ENCODE measurements at places on chromosomes 16 and 17.

GRCh38 chr16:1706386-1707192, 594 bp downstream of the MAPK8IP3 start:
- DNase-seq, result peak; percentile 4

DNA sequence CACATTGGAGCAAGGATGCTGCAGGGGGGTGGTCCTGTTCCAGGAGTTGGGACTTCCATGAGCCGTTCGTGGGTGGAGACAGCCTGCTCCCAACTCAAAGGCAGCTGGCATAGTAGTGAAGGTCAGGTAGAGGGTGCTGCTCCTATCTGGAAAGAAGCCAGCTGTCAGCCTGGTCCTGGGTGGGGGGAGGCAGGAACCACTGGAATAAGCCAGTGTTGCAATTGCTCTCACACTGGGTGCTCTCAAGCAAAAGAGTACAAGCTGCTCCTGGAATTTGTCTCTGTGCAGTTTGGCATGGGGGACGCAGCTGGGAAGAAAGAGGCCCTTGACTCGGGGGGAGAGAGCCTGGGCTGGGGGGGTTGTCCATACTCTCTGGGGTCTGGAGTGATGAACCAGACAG, 8.7 kb downstream of the CACNG5 start:
- no peak for DNase-seq

DNA sequence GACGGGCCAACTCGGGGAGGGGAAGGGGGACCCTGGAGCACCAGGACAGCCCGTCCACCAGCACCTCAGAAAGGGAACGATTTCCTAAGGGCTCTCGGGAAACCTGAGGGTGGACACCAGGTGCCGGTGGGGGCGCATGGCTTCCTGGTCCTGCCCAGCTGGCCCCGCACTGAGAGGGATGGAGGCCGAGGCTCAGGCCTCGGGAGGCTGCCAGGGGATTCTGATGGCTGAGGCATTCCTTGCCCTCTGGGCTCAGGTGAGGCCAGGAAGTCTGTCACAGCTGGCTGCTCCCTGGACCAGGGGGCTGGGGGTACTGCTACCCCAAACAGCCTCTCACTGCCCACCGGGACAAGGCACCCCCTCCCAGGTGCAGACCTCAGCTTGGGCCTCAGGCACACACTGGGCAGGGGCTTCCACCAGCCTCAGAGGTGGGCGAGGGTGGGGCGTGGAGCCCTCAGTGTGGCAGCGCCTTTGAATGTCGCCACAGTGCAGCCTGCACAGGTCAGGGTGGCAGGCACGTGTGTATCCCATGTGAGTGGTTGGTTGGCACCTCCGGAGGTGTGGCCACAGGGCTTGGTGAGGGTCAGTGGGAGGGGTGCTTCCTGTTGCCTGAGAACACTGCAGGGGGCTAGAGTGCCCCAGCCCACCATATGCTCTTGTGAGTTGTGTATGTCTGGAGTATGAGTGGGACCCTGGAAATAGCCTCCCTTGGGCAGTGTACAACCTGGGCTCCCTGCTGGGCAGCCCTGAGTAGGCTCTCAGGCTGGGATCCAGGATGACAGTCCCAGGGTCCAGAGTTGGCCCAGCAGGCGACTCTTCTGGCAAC, 3.9 kb upstream of the FSCN2 start:
- DNase-seq, result no peak

GRCh38 chr16:31331807-31332301, 23.1 kb upstream of the ITGAX start:
- DNase-seq, result no peak

- no peak for DNase-seq
Observed at GRCh38 chr17:41814195-41814594, 1.4 kb downstream of the FKBP10 start.

- no peak for DNase-seq
Observed at GRCh38 chr16:49112754-49113153, 168.9 kb downstream of the CBLN1 start.

DNA sequence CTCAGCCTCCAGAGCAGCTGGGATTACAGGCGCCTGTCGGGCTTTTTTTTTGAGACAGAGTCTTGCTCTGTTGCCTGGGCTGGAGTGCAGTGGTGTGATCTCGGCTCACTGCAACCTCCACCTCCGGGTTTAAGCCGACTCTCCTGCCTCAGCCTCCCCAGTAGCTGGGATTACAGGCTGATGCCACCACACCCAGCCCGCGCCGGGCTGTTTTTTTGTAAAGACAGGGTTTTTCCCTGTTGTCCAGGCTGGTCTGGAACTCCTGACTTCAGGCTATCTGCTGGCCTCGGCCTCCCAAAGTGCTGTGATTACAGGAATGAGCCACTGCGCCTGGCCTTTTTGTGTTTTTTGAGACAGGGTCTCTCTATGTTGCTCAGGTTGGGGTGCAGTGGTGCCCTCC, 27.4 kb upstream of the SPNS3 start:
- no peak for DNase-seq

Measured in effector memory CD4-positive, alpha-beta T cell (primary cell).